ENCODE measurements at places on chromosomes 12 and 14.
A peak's percentile ranks its signal among the peaks of the same experiment; 100 is the strongest.

DNA sequence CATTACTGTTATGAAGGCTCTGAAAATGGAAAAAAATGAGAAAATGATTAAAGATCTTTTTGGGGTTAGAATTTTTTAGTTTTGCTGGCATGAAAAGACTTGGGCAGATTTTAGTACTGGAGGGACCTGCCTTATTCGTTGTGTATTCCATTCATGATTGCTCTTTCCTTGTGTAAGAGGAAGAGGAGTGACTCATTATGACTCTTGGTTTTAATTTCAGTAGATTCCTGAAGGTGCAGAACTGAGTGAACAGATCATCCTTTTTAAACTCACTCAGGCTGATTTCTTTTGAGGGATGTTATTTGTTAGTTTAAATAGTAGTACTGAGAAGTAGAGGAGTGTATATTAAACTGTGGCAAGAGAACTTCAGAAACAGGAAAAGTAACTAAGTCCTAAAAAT, 41.6 kb downstream of the AKAP6 start:
- DNase-seq, result peak; percentile 49

DNA sequence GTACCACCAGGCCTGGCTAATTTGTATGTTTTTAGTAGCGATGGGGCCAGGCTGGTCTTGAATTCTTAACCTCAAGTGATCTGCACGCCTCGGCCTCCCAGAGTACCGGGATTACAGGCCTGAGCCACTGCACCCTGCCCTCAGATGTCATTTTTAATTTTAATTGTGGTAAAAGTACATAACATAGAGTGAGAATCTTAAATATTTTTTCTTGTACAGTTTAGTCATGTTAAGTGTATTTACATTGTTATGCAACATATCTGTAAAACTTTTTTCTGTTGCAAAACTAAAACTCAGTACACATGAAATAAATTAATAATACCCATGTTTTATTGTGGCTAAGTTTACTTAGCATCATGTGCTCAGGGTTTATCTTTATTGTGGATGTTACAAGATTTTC, 231.4 kb downstream of the ALG10 start:
- no peak for DNase-seq

DNA sequence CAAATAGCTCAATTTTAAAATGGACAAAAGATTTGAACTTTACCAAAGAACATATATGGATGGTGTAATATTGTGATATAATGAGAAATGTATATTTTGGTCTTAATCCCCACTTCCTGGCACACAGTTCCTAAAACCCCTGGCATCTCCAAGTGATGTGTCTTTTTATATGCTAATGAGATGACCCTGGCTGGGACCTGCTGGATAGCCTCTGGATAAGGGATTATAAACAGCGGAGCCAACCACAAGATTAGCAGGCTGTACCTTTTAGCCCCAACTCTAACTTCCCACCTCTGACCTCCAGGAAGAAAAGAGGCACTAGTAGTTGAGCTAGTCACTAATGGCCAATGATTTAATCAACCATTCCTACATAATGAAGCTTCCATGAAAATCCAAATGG, 130.0 kb downstream of the DPF3 start:
- DNase-seq, result no peak

- no peak for DNase-seq
Observed at GRCh38 chr14:25895740-25896139, 702.1 kb downstream of the NOVA1 start.

- no peak for DNase-seq
Observed at GRCh38 chr12:122139941-122140340, 34.1 kb downstream of the IL31 start.

- DNase-seq, result no peak
Observed at GRCh38 chr12:87266305-87266704, 762.9 kb downstream of the C12orf50 start.

DNA sequence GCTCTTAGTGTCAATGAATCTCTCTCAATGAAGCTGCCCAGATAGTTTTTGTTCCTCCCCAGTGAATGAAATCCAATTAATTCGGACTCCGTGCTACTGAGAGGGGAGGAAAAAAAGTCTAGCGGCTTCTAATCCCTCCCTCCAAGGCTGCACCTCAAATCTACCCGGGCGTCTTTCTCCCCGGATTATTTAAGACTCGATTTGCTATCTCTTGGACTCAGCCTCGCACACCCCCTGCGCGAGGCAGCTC, 134 bp downstream of the DUSP6 start:
- DNase-seq, result no peak

GRCh38 chr12:91186156-91186555, 3.5 kb upstream of the DCN start:
- no peak for DNase-seq

Data from AG08396 (cell line).